Hematopoietic multipotent progenitor cell treated with erythropoietin and hydrocortisone succinate and interleukin-3 and kit ligand, for 15 days (in vitro differentiated cells): ENCODE measurements at places on chromosomes 7 and 10.

DNA sequence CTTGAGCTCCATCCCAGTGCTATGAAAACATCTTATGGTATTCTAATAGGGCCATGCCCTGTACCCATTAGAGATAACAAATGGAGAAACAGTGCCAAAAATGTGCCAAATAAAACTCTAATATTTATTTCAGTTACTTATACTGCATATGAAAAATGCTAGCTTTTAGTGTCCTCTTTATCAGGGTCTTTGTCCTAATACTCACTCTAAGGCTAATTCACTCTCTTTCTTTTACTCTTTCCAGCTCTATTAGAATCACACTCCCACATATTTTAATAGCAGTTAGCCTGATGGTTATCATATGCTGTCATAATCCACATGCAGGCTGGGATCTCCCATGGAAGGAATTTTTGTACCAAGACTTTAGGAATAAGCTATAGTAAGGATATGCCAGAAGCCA is 408.4 kb downstream of the ETV1 start:
- DNase-seq, result no peak

GRCh38 chr7:131346885-131347592 is 19.4 kb downstream of the MKLN1 start:
- DNase-seq, result no peak

DNA sequence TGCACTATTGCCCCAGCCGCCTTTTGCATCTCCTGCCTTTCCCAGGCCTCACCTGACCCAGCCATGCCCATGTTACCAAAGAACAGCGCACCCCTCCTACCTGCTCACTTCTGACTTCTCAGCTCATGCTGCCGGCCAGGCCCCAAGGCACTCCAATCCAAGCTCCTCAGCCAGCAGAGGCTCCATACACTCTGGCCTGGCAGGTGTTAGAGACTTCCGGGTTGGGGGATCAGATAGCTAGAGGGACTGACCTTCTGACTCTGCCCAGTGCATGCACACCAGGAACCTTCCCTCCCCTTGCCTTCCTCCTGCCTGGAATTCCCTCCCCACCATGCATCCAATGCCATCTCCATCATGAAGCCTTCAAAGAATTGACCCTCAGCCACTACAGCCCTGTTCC is 56.2 kb upstream of the ZMIZ1 start:
- DNase-seq, result no peak

- no peak for DNase-seq
Observed at GRCh38 chr10:107163881-107164861, at the start of gene SORCS1. SORCS1 (minus strand) TSS chr10:107164706.

DNA sequence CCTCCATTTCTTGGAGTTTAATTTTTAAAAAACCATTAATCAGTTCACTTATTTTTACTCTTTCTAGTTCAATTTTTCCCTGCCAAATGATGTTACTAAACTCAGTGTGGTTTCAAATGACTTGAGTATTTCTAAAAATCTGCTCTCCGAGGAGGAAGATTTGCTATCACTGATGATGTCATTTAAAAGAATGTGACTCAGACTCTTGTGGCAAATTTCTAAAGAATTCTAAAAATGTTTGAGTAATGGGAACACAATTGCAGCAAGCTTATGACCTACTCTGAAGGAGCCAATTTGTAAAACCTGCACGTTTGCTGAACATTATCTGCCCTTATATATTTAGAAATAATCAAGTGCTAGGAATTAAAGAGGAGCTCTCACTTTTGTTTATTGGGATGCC is 88.6 kb downstream of the SPAG6 start:
- no peak for DNase-seq

GRCh38 chr10:112487964-112488363 is 40.9 kb downstream of the VTI1A start:
- DNase-seq, result no peak

- DNase-seq, result no peak
Observed at GRCh38 chr7:38017320-38017719, 96.9 kb downstream of the EPDR1 start.

DNA sequence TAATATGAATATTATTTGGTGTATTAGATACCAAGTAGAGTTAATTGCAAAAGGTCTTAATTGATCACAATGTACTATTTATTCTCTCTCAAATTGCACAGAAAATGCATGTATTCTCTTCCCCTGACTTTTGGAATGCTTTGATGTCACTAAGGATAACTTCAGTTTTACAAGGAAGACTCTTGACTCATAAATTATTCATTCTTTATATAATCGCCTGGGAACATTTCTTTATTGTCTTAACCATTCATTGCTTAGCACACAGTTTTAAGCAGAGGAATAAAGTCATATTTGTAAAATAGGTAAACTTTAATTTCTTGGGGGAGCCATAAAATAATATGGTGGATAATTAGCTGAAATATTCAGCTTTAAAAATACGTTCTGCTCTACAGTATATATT is 306.0 kb upstream of the TMEM229A start:
- DNase-seq, result no peak
